ENCODE measurements at places on chromosomes 6 and 20.

- DNase-seq = no peak
These were observed 350.7 kb downstream of the LAMA2 start for GRCh38 chr6:129233458-129234134.

- no peak for DNase-seq
These were observed 360.5 kb downstream of the KIF16B start for GRCh38 chr20:16212790-16213189.

GRCh38 chr6:21850691-21851090 is 257.1 kb downstream of the SOX4 start:
- DNase-seq = no peak

- DNase-seq = no peak
These were observed 172.3 kb downstream of the OGFRL1 start for GRCh38 chr6:71460933-71461332.

DNA sequence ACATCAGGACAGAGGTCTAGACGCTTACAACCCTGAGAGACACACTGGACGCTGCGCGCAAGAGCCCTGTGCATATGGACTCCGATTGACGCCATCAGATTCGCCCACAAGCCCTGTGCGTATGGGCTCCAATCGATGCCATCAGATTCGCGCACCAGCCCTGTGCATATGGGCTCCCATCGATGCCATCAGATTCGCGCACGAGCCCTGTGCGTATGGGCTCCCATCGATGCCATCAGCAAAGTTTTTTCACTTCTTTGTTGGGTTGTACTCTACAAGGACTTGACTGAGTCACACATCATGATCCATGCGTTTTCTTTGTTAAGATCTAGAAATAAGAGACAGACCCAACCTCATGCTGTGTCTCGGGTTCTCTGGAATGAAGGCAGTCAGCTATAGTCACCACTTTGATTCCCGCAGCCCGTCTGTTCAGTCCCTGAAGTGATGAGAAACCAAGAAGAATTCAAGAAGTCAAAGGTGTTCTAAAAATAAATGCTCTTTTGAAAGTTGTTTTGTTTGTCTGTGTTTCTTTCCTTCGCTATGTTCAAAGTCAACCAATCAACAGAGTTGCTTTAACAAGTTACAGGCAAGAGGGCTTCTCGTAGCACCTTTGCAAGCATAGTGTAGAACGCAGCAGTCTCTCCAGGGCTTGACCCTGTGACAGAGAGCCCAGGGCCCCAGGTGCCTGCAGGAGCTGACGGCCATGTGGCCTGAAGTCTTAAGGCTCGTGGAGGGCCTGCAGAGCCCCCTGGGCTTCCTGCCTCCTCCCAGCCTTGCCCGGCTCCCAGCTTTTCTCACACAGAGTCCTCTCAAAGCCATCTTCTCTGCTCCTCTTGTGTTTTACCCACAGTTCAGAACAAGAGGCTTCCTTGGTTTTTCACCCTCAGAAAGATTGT is 7.9 kb downstream of the RPS6KA2 start:
- DNase-seq = no peak

GRCh38 chr20:6811262-6812035 is 44.0 kb downstream of the BMP2 start:
- DNase-seq = no peak

DNA sequence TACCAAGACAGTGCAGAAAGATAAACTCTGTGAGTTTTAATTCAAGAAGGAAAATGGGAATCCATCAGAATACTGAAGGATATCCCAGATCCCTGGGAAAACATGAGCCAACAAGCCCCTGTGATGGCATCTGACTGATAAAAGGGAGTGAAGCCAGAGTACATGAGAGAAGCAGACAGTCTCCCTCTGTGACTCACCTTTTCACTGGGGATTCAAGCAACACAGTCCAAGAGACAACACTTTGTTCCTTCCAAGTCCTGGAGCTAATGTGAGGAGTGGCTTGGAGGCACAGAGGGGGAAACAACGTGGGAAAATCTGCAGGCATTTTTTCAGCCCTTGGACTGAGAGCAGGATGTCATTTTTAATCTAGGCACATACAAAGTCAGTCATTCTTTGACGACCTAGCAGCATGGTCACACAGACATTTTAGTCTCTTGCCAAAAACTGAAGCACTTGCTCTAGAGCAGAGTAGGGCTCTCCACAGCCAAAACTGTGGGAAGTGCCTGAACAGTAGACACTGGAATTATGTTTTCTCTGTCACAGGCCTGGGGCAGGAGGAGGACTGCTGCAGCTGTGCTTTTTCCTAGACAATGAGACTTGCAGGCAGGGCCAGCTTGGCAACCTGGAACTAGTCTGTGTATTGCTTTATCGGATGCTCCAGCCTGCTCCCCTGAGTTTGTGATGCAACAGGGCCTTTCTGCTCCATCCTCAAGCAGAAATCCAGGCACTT is 465.0 kb upstream of the GJE1 start:
- DNase-seq = no peak

DNA sequence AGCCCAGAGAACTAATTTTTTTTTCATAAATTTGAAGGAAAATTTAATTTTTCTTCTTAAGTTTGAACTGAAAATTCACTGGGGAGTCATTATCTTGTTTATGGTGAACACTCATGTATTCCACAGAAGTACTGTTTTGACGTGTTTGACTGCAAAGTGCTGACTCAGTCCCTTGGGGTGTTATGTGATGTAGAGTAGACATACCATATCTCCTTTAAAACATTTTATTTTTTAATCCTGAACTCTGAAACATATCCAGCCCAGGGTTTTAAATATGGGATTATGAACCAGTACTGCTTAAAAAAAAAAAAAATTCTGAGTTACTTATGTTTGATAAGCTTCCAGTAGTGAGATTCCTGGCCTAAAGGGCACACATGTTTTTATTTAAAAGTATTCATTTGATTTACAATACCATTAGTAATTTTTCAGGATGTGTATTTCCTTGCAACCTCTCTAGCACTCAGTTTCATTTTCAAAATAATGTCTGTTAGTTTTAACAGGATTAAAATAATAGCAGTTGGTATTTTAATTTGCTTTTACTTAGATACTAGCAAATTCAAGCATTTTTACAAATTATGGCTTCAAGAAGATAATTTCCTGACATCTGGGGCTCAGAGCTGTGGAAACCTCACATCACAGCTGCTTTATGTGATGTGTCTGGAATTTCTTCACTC is 81.7 kb upstream of the PDE10A start:
- no peak for DNase-seq

GRCh38 chr6:21396313-21396712 is 197.2 kb upstream of the SOX4 start:
- no peak for DNase-seq

GRCh38 chr6:166004471-166004870 is 163.2 kb downstream of the TBXT start:
- no peak for DNase-seq

- DNase-seq = no peak
These were observed 14.4 kb upstream of the FAM217A start for GRCh38 chr6:4093288-4093687.

DNA sequence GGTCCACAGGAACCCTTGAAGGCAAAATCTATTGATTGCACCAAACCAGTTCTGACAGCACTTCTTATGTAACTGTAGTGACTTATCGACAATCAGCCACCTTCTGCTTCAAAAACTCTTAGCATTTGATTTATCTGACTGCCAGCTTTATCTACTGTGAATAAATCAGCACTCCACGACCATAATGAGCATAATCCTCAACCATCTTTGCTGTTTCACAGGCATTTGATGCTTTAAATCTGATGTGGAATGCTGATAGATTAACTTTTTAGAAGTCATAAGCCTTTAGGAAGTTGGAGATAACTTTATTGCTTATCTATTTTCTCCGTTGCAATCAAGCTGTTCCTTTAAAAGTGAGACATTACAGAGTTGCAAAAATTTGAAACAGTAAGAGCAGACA is 101.5 kb upstream of the PTCHD4 start:
- DNase-seq = no peak

DNA sequence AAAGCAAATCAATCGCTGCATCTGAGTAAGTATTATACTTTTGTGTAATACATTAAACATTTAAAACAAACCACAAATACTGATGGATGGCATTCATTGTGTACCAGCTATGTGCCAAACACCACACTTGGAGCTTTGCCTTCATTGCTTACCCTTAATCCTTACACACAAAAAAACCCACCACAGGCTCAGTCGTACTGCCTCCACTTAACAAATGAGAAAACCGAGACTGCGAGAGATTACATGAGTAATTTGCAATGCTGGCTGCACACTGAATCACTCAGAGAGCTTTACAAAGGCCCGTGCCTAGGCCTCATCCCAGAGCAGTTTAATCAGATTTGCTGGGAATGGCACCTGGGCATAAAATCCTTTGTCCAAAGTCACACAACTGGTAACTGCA is 130.5 kb downstream of the EDN1 start:
- no peak for DNase-seq

DNA sequence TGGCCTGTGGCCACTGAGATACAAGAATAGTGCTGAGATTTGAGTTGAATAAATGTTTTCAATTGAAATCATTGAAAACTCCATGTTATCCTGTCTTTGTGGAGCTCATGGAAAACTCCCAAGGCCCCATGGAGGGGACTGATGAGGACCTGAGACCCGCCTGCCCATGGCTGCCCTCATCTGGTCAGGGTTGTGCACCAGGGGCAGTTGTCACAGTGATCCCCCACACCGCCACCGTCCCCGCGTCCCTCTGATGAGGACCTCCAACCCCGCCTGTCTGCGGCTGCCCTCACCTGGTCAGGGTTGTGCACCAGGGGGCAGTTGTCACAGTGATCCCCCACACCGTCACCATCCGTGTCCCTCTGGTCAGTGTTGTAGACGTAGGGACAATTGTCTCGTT is 27.8 kb downstream of the THBS2 start:
- no peak for DNase-seq

GRCh38 chr6:48426636-48427035 is 315.6 kb upstream of the PTCHD4 start:
- no peak for DNase-seq

GRCh38 chr6:14784596-14785492 is 461.0 kb upstream of the JARID2 start:
- no peak for DNase-seq

- DNase-seq = no peak
These were observed 2.1 kb downstream of the BANF2 start for GRCh38 chr20:17701826-17702225.

DNA sequence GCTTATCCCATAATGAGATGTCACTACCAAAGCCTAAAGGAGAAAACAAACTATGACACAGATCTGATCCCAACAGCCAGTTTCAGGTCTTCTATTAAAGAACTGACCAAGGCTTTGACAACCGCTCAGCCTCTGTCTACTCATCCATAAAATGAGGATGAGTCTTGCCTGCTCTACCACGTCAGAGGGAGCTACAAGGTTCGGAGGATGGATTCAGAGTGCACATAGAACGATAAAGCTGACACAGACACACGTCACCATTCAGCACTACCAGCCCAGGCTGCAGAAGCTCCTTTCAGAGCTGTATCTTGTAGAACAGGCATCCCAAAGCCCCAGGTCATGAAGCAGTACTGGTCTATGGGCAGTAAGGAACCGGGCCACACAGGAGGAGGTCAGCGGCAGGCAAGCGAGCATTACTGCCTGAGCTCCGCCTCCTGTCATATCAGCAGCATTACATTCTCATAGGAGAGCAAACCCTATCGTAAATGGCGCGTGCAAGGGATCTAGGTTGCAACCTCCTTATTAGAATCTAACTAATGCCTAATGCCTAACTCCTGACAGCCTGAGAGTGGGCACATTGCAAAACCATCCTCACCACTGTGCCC is 25.1 kb downstream of the KIF16B start:
- no peak for DNase-seq

DNA sequence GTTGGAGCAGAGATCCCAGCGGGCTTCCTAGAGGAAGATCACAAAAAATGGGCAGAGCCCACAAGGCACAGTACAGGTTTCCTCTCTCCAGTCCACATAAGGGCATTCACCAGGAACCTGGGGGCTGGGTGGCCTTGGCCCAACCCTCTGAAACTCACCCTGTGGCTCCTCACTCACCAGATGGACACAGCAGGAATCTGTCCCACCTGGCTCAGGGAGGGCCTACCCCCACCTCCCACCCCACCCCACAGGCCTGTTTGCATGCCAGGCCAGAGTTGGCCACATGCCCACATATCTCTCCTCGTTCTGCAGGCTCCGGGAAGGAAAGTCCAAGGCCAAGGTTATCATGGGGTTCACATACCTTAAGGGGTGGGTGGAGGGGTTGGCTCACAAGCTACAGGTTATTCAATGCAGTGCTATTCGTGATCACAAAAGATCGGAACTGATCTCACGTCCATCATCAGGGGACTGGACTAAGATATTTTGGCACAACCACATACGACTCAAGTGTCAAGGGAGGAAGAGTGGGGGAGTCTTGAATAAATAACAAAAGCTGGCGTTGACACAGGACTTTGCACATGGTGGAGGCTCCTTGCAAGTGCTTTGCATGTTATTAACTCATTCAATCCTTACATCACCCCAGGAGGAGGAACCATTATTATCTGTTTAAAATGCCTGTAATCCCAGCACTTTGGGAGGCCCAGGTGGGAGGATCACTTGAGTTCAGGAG is 13.0 kb downstream of the RIPOR3 start:
- no peak for DNase-seq

GRCh38 chr6:34891296-34891695 is 2.2 kb downstream of the ANKS1A start:
- no peak for DNase-seq

DNA sequence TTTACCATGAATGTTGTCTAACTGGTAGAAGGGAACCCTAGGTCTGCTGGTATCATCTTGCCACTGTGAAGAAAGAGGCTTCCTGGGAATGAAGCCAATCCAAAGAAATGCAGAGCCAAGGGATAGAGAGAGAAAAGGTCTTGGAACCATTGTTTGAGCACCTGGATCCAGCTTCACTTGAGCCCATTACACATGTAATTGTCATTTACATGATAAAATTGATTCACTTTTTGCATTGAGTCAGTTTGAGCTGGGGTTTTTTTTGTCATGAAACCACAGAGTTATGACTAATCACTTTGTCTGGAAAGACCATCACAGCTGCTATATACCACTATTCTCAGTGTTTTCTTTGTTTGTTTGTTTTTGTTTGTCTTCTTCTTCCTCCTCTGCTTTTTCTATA is 112.3 kb downstream of the CBLN4 start:
- DNase-seq = no peak

DNA sequence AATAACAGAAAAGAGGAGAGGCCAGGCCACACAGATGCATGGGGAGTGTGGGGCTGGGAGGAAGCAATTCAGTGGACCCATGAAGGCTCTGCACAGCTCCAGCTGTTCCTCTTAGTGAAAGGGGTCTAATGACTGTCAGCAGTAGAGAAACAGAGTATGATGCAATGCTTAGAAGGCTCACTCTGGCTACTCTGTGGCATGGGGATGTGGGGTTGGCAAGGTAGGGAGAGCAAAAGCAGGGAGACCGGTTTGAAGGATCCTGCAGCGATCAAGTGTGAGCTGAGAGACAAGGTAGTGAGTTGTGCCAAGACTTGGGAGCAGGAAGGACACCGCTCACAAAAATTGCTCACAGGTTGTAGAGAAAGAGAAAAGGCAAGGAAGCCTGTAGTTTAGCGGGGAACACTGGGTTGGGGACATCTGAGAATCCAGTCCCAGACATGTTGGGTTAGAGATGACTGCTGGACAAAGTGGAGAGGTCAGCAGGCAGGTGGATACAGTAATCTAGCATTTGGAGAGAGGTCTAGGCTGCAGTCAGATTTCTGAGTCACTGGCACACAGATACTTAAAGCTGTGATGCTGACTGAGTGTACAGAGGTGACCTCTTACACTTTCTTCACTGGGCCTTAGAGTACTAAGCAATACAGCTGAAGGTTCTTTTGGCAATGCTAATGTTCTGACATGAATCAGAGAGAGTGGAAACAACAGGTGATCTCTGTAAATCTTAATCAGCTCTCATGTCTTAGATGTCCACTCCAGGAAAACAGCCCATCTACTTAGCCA is 27.1 kb downstream of the NAPB start:
- DNase-seq = no peak

- DNase-seq = no peak
These were observed 182.5 kb upstream of the JARID2 start for GRCh38 chr6:15063253-15063853.
